NCI-H460 (cell line): ENCODE measurements at places on chromosomes 2 and 18. TPM values are rescaled to one million over a fixed set of nuclear protein-coding genes. Genes with fewer than 3 reads are reported as not detected.

DNA sequence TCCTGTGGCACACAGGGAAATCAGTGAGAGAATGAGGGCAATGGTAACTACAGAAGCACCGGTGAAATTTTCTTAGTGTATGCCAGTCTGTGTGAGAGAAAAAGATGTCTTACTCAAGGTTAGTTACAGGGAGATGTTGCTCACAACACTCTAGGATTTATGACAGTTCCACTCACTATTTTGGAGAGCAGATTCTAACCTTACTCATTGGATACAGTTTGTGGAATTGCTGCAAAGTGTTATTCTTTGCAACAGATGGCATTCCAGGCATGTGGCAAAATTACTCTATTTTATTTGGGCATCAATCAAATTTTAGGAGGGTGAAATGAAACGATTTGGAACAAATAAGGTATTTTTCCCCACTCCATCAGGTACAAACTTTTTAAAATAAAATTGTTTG is 449.1 kb downstream of the PIK3C3 start:
- no peak for DNase-seq

The SERPINB10 gene
- not detected in 2 replicates for total RNA-seq

- DNase-seq: peak; percentile 82
These were observed 89.6 kb downstream of the ITGB1BP1 start for GRCh38 chr2:9333591-9334171.

The TMEM169 gene
- total RNA-seq: 0.17 and 0.38 TPM in 2 replicates

The CYRIA gene
- total RNA-seq: not detected in 2 replicates

The IL37 gene
- total RNA-seq: 0.75 TPM in 1 of 2 replicates, not detected in the other

DNA sequence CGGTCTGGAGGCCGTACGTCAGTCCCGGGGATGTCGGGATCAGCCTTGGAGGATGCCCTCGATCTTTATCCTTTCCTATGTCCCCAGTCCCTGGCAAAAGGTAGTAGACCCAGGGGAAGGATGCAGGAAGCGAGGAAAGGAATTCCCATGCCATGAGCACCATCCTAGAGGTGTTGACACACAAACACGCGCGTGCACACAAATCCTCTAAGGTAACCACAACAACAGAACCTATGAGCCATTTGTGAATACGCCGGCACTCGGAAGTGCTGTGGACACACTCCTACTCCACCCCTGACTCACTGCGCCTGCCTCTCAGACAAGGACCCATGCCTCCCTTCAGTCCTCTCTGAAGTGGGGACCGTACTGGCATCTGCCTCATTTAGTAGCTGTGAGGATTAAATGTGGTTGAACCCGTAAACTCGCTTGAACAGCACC is 11.3 kb upstream of the MLPH start:
- no peak for DNase-seq

The ABCG8 gene
- total RNA-seq: not detected in 2 replicates

The SCN3A gene
- total RNA-seq: 0.35 and 1.4 TPM in 2 replicates

The ESPNL gene
- 0.20 and 0.35 TPM in 2 replicates for total RNA-seq

The CCL20 gene
- 7.1 and 10.8 TPM in 2 replicates for total RNA-seq

- no peak for DNase-seq
These were observed 1.8 kb upstream of the ARID5A start for GRCh38 chr2:96534701-96535181.

DNA sequence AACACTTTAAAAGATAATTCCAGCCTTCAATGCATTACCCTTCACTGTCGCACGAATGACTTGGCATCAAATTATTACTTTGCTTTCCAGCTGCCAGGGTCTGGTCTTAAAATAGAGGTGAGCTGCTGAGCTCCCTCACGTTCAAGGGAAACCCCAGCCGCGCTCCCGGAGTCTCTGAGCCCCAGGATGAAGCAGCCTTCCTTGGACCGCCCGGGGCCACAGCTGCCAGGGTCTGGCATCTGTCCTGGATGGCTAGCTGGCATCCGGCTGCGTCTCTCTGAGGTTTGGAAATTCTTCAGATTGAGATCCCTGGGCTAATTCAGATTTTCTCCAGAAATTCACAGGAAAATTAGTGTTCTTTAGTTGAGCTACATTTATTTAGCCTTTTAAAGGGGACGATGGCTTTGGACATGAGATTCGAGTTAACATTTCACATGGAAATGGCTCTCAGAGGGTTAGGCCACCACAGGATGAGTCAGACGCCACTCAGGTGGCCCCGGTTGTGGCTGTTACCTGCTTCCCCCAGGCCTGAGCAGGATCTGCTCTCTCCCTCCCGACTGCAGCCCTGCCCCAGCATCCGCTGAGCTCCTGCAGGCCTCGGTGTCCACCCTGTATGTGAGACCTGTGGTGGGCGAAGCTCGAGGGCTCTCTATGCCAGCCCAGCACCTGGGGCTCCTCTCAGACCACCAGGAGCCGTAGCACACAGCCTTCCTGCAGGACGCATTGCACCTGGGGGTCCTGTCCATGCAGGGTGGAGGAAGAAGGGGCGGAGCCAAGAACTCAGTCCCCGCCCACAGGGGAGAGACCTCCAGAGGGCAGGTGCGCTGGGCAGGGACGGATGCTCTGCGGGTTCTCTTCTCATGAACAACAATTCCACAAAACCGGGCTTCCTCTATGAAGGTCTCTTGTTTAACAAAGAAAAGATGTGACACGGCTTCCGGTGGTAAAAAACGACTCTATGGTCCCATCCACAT is 255.5 kb downstream of the TWIST2 start:
- DNase-seq: no peak
